Left lung (tissue), 14 donors: ENCODE measurements at places on chromosomes 2 and 18.

DNA sequence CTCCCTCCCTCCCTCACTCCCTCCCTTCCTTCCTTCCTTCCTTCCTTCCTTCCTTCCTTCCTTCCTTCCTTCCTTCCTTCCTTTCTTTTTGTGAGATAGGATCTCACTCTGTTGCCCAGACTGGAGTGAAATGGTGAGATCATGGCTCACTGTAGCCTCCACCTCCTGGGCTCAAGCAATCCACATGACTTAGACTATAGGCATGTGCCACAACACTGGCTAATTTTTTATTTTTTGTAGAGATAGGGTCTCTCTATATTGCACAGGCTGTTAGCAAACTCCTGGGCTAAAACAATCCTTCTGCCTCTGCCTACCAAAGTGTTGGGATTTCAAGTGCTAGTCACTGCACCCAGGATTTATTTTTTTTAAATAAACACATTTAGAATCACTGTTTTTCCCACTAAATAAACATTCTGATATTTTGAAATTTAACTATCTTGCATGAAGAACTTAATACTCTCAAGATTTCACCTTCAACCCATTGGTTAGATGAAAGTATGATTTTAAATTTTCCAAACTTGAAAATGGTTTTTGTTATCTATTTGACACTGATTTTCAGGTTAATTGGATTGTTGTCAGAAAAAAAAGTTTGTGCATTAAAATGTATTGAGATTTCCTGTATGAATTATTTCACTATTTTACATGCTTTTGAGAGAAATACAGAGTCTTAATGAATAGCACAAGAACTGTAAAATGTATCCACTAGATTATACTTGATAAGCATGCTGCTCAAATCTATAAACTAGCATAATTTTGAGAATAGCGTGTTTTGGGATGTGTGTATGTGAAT lies 745.1 kb downstream of the TSN start:
- no peak for DNase-seq

DNA sequence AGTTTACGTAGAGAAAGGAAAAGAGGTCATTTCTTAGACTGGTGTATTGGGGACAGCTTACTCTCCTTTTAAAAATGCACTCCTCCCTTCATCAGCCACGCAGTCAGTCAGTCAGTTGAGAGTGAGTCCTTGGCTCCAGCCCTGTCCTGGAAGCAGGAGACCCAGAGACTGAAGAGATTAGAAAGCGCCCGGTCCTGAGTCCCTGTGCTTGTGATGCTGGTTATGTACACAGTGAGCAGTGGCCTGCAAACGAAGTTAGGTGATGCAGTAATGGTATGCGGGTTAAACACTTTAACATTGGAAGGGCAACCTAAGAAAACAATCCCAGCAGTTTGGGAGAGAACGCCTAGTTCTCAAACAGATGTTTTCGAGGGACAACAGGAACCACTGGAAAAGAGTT lies 6.3 kb upstream of the ASB1 start:
- no peak for DNase-seq

GRCh38 chr2:111133603-111134002 lies 12.9 kb downstream of the BCL2L11 start:
- DNase-seq: no peak

- no peak for DNase-seq
Measured at GRCh38 chr2:65377556-65378192, 54.7 kb downstream of the SPRED2 start.

- DNase-seq: no peak
Measured at GRCh38 chr2:37713258-37713700, 41.8 kb upstream of the CDC42EP3 start.

- DNase-seq: no peak
Measured at GRCh38 chr2:135600915-135601314, 69.6 kb downstream of the R3HDM1 start.

GRCh38 chr2:232416521-232417470 lies 10.2 kb downstream of the ALPG start:
- no peak for DNase-seq

- peak; percentile 72 for DNase-seq
Measured at GRCh38 chr2:240289701-240290431, 145.6 kb upstream of the GPC1 start.

DNA sequence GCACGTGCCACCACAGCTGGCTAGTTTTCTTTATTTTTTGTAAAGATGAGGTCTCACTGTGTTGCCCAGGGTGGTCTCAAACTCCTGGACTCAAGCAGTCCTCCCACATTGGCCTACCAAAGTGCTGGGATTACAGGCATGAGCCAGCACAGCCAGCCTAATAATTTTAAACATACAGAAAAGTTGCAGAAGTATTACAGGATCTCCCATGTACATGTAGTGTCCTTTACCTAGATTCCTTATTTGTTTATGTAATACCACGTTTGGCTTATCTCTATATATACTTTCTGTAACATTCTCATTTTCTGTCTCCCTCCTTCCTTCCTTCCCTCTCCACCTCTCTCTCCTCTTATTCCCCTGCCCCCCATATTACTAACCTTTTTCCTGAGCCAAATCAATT lies 41.7 kb downstream of the PPM1B start:
- DNase-seq: no peak

DNA sequence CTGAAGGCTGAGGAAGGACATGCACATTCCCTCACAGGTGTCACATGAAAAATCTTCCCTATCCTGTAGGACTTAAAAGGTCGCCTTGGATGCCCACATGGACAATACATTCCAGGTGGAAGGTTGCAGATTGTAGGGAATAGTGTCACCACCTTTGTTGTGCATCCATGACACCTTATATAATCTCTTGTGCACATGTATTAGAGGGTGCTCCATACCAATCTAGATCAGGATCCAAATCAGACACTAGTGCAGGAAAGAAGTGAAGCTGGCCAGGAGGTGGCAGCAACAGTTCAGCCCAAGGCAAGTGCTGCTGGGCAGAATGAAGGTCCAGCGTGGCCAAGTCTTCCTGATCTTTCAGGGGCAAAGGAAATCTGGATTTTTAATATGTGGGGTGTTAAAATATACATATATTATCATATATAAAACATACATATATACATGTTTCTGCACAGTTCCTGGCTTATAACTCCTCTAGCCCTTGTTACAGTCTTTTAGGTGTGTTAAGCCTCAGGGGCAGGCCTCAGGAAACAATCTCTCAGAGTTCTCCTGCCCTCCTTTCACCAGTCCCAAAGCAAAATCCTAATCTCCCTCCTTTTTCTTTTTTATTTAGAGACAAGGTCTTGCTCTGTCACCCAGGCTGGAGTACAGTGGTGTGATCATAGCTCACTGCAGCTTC lies 16.6 kb downstream of the NIF3L1 start:
- peak; percentile 70 for DNase-seq

GRCh38 chr2:126849054-126849453 lies 49.6 kb upstream of the TEX51 start:
- no peak for DNase-seq

GRCh38 chr2:168039881-168040280 lies 207.5 kb downstream of the STK39 start:
- no peak for DNase-seq

DNA sequence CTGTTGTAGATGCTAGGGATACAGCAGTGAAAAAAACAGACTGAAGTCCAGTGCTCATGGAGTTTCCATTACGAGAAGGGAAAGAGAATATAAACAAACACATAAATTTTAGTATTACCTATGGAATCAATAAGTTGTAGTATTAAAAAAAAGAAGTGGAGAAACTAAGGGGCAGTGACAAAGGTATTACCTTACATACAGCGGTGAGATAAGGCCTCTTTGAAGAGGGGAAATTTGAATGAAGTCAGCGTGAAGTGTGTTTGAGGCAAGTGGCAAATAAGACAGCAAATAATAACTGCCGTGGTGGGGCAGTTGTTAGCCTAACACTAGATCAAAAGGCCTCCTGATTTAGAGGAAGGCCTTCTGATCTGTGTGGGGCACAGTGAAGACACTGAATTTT lies 57.9 kb downstream of the TLK1 start:
- no peak for DNase-seq

- no peak for DNase-seq
Measured at GRCh38 chr2:121502246-121502645, 28.4 kb upstream of the RNU4ATAC start.

GRCh38 chr2:25825238-25825637 lies 53.0 kb downstream of the ASXL2 start:
- no peak for DNase-seq

DNA sequence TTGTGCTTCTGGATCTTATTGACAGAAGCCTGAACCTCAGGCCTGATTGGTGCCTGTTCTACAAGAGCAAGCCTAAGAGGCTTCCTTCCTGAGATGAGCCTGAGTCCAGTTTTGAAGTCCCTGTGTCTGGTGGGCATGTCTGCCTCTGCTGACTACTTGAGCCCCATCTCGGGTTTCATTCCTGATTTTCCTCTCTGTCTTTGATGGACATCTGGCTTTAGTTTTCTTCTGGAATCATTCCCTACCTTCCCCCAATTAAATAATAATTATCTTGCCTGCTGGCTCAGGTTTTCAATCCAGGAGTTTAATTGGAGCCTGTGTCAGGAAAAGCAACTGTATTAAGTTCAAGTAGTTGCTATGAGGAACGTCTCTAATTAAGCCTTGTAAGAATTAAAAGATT lies 135.5 kb upstream of the MC4R start:
- DNase-seq: no peak

DNA sequence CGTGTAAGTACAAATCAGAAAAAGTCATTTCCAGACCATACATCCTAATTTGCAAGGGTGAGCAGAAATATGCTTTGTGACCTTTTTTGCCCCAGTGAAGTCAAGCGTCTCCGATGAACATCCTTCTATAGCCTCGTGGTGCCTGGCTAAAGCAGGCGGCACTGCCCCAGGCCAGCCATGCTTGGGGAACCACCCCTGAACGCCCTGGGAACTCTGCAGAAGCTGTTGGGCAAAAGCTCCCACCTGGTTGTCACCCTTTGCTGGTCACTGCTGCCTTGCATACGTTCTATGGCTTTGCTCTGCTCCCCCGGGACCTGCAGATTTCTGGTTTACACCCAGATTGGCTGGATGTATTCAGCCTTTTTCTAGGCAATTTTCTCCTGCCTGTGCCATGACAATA lies 256.4 kb downstream of the SS18 start:
- DNase-seq: no peak

DNA sequence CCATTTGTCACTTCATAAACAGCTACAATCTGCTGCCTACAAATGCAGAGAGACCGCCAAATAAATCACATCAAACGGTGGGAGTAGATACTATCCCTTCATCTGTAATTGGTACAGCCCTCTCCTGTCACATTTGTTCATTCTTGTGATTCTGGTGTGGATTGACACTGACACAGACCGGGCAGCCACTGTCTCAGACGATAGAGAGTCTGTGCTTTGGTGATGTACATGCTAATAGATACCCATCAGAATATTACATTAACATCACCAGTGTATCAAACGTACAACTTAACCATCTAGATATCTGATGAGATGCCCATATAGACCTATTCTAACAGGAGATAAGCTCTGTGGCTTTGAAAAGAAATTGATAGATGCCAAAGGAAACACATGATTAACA lies 419.7 kb upstream of the ZEB2 start:
- DNase-seq: no peak

GRCh38 chr2:189580241-189580651 lies 340 bp downstream of the SLC40A1 start:
- peak; percentile 56 for DNase-seq

GRCh38 chr2:126413079-126413478 lies 242.9 kb upstream of the GYPC start:
- DNase-seq: no peak

GRCh38 chr2:112626604-112627059 lies 19.1 kb upstream of the SLC20A1 start:
- peak; percentile 28 for DNase-seq

- no peak for DNase-seq
Measured at GRCh38 chr2:157256626-157257025, 879 bp upstream of the GALNT5 start.

GRCh38 chr2:20648831-20649230 lies 2.1 kb downstream of the HS1BP3 start:
- DNase-seq: no peak

DNA sequence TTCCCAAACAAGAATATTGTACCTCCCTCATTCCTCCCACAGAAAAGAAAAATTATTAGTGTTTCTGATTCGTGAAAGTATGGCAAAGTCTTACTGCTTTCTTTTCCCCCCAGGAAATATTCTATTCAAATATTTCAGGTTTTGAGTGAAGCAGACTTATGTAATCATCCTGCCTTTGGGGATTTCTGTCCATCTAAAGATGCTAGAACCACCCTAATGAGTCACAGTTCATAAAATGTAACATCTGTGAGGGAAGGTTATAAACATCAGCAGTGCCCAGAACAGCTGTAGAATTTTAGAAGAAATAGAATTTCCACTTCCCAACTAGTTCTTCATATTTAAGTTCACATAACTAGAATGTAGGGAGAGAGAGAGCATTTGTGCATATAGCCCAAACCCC lies 39.0 kb downstream of the EEF1B2 start:
- no peak for DNase-seq

DNA sequence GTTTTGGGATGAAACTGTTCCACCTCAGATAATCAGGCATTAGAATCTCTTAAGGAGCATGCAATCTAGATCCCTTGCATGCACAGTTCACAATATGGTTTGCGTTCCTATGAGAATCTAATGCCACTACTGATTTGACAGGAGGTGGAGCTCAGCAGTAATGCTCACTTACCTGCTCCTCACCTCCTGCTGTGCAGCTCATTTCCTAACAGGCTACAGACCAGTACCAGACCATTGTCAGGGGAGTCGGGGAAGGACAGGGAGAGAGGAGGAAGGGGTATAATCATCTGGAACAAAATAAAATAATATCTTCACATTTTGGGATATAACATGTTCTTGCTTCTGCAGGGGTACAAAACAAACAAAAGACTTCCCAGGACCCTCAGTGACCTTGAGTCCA lies 532.0 kb upstream of the FSHR start:
- no peak for DNase-seq

DNA sequence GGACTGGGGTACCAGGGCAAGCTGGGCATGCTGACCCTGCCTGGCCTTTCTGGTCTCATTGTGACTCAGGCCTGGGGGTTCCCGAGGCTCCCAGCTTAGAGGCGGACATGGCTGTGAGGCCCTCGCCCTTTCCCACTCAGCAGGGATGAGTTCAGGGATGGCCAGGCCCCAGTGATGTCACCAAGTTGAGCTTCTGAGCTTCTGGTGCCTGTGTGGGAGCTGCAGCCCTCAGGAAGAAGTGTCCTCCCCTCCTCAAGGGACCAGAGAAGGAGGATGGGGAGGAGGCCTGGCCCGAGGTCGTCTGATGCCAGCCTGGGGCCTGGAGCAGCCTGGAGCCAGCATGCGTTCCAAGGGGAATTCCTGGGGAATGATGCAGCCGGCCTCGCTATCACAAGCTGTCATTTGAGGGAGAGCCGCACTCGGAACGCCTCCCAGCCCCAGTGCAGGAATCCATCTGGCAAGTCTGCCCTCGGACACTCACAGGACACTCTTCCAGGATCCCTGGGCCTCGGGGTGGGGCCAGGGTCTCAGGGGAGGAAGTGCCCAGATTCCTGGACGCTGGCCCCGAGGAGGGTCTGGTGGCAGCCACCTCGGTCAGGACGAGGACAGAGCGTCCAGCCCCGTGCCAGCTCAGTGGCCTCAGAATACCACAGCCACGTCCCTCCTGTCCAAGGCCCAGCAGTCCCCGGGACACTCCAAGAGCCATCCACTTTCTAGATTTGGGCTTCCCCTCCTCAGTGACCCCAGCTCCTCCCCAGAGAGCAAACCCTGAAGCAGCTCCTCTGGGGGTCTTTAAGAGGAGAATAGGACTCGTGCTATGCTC lies 61.2 kb upstream of the GPC1 start:
- peak; percentile 62 for DNase-seq

GRCh38 chr2:207766041-207766551 lies 3.6 kb downstream of the FZD5 start:
- no peak for DNase-seq

- peak; percentile 86 for DNase-seq
Measured at GRCh38 chr2:45008296-45009129, 739 bp downstream of the SIX2 start.
